ENCODE measurements at places on chromosomes 11 and 22.

DNA sequence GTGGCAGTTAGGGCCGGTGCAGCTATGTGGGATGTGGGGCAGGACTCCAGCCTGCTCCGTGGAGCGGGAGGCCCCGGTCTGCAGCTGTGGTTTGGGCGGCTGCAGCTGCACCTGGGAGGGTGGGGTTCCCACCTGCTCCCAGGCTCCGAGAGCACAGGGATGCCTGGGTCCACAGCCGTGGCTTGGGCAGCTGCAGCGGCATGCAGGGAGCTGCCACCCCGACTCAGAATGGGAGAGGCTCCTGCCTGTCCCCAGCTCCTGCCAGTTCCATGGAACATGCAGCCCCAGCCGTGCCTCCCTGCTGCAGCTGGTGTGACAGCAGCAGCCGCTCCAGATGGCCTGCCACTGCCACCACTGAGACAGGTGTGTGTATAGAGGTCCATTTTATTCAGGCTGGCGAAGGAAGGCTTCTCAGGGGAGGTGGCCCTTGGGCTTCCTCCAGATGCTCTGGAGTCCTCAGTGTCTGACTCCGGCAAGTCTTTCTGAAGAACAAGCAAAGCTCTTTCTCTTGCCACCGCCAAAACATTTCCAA is 21.8 kb upstream of the UPK3A start:
- no peak for DNase-seq

- DNase-seq, result no peak
These were observed 2.0 kb upstream of the OR52B4 start for GRCh38 chr11:4370166-4370565.

DNA sequence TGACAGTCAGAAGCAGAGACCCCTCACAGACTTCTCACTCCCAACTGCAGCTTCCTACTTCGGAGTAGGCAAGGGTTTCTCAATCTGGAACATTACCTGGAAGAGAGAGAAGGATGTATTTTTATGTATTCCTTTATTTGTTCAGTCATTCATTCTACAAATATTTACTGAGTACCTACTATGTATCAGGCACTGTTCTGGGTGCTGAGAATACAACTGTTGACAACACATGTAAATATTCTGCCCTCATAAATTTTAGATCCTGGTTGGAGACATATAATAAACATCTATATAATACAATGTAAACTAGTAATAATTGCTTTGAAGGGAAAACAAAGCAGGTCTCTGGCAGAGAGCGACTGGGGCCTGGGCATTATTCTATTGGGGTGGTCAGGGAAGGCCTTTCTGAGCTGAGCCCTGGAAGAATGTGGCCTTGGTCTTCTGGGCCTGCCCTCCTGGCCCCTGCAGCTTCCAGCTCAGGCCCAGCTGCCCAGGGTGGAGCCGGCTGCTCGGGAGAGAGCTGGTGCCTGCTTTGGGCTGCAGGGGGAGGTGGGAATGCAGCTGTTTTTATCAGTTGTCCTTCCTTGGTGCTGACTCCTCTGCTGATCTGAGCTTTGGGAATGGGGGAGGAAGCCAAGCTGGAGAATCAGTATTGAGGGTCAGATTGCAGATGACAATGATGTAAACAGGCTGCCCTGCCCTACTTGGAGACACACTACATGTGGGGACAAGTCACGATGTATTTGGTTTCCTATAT is 46.8 kb downstream of the PKNOX2 start:
- DNase-seq, result no peak

DNA sequence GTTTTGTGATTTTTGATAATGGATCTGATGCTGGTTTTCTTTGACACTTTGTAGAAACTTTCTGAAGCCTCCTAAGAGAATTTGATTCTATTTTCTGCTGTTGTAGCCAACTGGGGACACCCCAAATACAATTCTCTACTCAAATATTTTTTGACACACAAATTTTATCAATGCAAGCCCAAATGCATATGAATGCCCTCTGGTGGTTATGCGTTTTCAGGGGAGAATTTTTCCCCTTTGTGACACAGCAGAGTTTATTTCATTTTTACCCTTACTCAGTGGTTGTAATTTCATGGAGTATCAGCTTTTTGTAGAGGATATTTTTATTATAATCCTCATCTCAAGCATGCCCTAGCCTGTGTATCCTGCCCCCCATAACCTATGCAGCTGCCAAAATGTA is 44.7 kb upstream of the MTMR2 start:
- DNase-seq, result no peak

DNA sequence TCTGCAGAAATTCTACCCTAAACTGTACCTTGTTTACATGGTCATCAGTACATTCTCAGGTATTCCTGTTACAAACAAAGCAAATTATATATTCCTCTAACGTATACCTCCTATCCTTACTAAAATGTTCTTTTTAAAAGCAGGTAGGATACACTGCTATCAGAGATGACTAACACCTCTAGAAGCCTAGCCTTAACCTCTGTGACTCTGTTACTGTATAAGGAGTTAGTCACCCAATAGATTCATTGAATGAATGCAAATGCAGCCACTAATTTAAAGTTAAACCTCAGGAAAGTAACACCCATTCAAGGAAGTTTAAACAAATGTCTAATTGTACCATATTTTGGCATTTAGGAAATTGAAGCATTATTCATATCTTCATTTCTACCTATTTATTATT is 82.2 kb downstream of the FCHSD2 start:
- no peak for DNase-seq

DNA sequence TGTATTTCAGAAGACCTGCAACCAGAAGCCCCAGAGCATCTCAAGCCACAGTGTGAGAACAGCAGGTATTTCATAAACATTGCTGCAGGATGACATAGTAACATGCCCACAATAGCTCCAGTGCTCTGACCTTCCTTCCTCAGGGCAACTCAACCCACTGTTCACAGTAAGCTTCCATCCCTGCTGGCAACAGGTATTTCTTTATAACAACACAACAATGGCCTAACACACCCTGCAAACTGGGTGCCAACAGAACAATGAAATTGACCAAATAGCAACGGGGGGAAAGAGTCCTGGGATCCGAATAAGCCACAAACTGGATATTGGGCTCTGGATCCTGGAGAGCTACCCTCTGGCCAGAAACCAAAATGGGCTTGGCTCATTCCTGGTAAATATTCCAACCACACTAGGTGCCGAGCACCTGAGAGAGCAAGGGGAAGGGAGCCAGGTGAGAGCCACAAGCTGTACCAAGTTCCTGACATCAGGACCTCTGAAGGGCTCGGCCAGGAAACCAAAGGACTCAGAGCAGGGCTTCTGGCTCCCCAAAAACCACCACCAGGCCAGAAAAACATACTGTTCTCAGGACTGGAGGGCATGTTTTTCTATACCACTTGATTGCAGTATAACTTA is 99.5 kb downstream of the MICAL3 start:
- no peak for DNase-seq

DNA sequence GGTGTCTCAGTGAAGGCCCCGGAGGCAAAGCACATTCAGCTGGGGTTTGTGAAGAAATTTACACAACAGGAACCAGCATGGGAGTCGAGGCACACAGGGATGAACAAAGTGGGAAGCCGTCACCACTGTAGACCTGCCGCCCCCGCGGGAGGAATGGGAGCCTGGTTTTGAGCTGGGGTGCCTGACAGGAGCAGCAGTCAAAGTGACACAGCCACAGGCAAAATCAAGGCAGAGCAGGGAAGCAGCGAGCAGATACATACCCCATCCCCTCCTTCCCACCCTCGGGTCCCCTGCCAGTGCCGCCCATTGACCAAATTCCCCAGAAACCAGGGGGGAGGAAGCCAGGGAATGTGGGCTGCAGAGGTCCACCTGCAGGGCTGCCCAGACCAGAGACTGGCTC is 20.8 kb downstream of the P2RX3 start:
- DNase-seq, result no peak

DNA sequence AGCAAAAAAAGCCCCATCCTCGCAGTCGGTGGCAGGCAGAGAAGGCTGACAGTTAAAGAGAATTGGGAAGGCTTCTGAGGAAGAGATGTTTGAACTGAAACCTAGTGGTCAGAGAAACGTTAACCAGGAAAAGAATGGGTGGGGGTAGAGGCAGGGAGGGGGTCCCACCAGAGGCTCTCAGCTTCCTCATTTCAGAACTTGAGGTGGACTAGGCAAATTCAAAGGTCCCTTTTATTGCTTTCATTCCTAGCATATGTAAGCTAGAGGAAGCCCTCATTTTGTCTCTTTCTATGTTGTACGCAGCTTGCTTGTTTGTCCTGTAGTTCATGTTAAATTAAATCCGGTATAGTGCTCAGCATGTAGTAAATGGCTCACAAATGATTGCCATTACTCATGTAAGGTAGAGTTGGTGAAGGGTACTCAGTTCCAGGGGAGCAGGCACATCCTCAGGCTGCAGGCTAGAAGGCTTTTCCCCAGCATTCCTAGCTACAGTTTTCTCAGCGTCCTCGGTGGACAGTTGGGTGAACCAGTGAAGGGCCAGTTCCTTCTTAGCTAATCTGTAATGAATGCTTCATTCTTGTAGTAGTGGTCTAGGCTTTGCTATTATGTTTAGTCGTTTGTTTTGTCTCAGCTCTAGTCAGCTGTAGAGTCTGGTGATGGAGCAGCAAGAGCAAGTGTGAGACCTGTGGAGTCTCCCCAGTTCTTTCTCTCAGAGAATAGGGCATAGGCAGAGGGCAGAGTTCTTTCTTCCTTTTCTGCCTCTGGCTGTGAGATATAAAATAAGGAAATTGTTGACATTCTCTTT is 58.6 kb downstream of the UVRAG start:
- no peak for DNase-seq

- DNase-seq, result no peak
These were observed 162.4 kb upstream of the B3GAT1 start for GRCh38 chr11:134574425-134574824.

DNA sequence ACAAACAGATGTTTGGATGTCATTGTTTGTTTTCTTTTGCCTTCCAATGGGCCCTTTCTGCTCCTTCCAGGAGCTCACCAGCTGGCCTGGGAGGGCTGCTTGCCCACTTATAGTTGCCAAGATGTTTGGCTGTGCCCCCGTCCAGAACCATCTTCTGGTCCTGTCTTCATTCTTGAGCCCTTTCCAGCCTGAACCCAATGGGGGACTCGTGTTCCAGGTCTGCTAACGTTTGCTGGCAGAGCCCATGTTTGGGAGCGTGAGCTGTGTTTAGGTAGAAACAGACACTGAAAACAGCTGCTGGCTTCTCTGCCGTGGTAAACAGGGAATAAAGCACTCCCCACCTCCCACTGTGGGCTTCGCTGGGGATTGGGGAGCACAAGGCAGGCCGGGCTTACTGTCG is 83.2 kb upstream of the SYT13 start:
- no peak for DNase-seq

- no peak for DNase-seq
These were observed 158.5 kb downstream of the CCDC34 start for GRCh38 chr11:27204529-27204928.

- no peak for DNase-seq
These were observed 13.5 kb upstream of the ANKK1 start for GRCh38 chr11:113373981-113374560.

GRCh38 chr11:28849053-28849452 is 740.9 kb downstream of the METTL15 start:
- DNase-seq, result no peak

GRCh38 chr11:67418476-67419281 is 3.2 kb downstream of the CARNS1 start:
- no peak for DNase-seq

- DNase-seq, result no peak
These were observed 51.5 kb upstream of the RPS13 start for GRCh38 chr11:17129003-17129402.

GRCh38 chr22:39253435-39254070 is 8.8 kb upstream of the PDGFB start:
- DNase-seq, result peak; percentile 33

DNA sequence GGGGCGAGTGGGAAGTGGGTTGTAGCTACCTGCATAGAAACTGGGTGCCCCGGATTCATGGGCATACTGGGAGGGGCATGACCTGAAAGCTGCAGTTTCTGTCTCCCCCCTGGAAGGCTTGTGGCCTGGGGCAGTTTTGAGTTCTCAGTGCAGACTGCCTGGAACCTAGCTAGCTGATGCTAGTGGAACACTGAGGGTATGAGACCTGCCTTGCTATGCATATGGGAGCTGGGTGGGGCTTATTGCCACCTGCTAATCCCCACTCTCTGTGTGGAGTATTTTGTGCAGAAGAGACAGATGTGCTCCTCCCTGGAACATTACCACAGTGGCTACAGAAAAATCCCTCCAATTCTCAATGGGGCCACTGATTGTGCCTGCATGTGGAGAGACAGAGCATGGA is 11.7 kb upstream of the OR56B4 start:
- no peak for DNase-seq

DNA sequence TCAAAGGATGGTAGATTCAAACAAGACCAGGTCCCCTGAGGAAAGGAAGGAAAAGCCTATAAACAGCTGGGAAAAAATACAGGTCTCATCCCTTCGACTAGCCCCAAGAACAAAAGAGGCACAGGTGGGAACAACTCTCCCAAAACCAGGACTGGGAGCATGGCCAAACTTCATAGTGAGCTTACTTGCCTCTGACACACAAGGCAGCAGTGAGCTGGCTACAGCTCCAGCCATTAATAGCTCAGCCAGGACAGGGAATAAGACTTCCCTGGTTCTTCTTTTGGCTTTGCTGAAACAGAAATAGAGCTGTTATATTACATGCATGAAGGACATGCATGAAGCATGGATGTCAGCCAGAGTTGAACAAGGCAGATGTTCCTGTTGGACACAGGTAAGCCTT is at the start of gene OR10A2:
OR10A2 (plus strand) TSS at position 97 of the 400 bp plus-strand sequence. CDS start 6,698 bp downstream, outside the sequence.
- no peak for DNase-seq

- no peak for DNase-seq
These were observed 65.0 kb upstream of the HMGXB4 start for GRCh38 chr22:35192129-35192918.

- no peak for DNase-seq
These were observed 5.6 kb upstream of the MFNG start for GRCh38 chr22:37491559-37492427.

- no peak for DNase-seq
These were observed 140.2 kb upstream of the SESN3 start for GRCh38 chr11:95371153-95371552.

- DNase-seq, result no peak
These were observed 3.9 kb downstream of the IFITM10 start for GRCh38 chr11:1746511-1746931.

- no peak for DNase-seq
These were observed 722 bp upstream of the KRTAP5-2 start for GRCh38 chr11:1598816-1599215.

- DNase-seq, result no peak
These were observed 77.0 kb downstream of the ME3 start for GRCh38 chr11:86595451-86595850.

- DNase-seq, result no peak
These were observed 7.8 kb downstream of the SEPTIN3 start for GRCh38 chr22:41976961-41977566.

Measured in stimulated activated CD8-positive, alpha-beta memory T cell treated with anti-CD3 and anti-CD28 coated beads, Interleukin-15, amount 100 ng/mL, for 48 hours (primary cell).